Smooth muscle cell of the brain vasculature (primary cell): ENCODE measurements at places on chromosomes 2 and 18.

- DNase-seq: no peak
These were observed 33.1 kb downstream of the LRRFIP1 start for GRCh38 chr2:237660381-237660900.

- no peak for DNase-seq
These were observed 44.3 kb downstream of the TMEM17 start for GRCh38 chr2:62461707-62462106.

- DNase-seq: no peak
These were observed 437.5 kb upstream of the NXPH2 start for GRCh38 chr2:139217641-139218040.

DNA sequence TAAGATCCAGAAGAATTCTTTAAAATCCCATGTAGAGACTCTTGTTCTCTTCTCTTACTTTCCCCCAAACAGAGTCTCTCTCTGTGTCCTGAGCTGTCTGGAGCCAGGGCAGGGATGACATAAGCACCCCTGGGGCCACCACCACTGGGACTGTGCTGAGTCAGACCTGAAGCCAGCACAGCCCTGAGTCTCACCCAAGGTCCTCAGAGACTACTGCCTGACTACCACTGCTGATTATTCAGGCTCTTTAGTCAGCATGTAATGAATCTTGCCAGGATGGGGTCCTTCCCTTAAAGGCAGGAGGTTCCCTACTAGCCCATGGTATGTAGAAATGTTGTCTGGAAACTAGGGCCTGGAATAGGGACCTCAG, 34.9 kb upstream of the DYNC1I2 start:
- DNase-seq: peak; percentile 10

DNA sequence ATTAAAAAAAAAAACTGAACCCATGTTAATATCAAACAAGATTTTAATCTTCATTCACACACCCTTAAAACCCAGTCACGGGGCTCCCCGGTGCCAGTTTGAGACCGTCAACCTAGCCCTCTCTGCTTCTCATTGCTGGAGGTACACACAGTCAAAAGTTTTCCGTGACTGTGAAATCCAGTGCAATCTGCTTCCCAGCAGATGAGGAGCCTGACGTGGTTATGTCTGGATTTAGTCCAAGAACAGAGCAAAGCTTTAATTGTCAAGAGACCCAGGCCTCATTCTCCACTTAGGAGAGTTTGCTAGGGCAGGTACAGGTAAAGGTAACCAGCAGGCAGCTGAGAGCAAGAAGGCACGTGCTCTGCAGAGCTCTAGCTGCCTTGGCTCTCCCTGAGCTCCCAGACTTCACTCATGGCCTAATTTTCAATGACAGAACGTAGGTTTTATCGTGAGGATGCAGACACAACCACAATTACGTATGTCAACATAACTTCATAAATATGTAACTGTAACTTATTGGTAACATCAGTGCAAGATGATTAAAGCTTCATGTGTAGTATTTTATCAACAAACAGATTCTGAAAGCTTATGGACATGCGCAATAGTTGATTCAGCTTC, 56.3 kb downstream of the SLC16A14 start:
- no peak for DNase-seq
